ENCODE measurements at places on chromosomes 3 and 15.

DNA sequence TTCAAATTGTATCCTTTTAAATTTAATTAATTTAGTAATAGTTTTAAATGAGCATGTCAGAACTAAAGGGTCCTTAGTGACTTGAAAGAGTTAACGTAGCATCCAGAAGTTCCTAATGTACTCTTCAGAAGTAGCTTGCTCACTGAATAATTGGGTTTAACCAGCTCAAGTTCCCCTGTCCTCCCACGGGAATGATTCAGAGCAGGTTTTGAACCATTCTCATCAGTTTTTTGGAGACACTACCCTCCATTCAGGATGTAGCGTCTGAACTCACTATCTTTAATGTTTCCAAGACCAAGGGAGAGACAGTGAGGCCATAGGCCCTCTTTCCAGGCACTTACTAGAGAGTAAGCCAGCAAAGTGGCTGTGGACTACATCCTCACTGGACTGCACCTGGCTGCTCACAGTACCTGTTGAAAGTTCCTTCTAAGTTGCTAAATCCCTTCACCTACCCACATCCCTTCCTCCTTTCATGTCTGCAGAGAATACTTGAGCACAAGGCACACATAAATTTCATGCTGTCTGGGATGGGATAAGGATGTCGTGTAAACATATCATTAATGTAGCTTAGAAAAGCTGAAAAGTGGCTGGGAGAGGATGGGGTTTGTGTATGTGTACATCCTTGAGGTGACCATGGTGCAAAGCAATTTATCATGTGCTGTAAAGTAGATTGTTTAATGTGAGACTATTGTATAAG lies 146.3 kb downstream of the PLCL2 start:
- DNase-seq = no peak

GRCh38 chr3:143276592-143276991 lies 157.0 kb downstream of the CHST2 start:
- no peak for DNase-seq

DNA sequence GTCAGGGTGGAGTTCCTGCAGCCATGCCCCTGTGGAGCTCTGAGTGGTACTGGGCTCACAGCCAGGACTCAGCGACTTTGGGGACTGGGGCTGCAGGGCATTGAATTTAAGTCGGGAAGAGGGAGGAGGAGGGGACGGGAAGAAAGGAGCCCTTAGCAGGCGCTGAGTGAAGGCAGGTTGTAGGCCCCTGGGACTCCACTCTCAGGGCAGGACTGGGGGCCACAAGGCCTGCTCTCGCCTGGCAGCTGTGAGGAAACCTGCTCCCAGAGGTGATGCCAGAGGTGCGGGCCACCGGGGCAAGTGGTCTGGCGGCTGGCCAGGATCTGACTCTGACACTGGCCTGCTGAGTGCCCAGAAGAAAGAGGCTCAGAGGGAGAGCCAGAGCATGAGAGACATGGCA lies 73.5 kb downstream of the EPHB3 start:
- no peak for DNase-seq

DNA sequence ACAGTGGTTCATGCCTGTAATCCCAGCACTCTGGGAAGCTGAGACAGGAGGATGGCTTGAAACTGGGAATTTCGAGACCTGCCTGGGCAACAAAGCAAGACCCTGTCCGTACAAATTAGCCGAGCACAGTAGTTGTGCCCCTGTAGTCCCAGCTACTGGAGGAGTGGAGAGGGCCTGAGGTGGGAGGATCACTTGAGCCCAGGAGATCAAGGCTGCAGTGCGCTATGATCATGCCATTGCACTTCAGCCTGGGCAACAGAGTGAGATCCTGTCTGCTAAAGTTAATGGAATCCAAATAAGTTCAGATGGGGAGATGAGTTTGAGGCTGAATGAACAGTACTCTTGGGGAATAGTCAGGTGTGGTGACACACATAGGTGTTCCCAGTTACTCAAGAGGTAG lies 14.4 kb downstream of the TRIM71 start:
- no peak for DNase-seq

DNA sequence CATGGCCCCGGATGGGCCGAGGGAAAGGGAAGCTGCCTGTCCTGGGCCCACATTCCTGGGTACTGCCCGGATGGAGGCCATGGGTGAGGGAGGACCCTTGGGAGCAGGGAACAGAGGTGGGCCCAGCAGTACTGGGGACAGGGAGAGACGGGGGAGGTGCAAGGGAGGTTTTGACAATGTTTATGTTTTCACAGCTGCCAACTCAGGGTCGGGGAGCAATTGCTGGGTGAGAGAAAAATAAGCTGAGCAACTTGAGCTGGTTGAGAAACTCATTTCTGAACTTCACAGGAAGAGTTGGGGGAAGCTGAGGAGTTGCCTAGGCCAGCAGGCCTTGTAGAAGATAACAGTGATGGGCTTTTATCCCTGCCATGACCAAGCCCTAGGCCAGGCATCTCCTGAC lies 11.1 kb upstream of the TSPAN3 start:
- DNase-seq = no peak
